ENCODE measurements at places on chromosomes 2 and 18.
A peak's percentile ranks its signal among the peaks of the same experiment; 100 is the strongest.

GRCh38 chr2:173953047-173953424, 12.1 kb downstream of the SP3 start:
- peaks cover 42% of the 10 kb centered on the region for H3K36me3 ChIP-seq
- no peak for DNase-seq
- H3K27ac ChIP-seq: no peak overlapping the region

GRCh38 chr2:138718405-138718804, 61.8 kb downstream of the NXPH2 start:
- no peak for DNase-seq
- no peaks in the 10 kb centered on the region for H3K4me1 ChIP-seq
- no peaks in the 10 kb centered on the region for H3K27me3 ChIP-seq
- no peak overlapping the region for H3K27ac ChIP-seq
- H3K36me3 ChIP-seq: no peaks in the 10 kb centered on the region
- H3K4me3 ChIP-seq: no peak overlapping the region

- no peak overlapping the region for H3K27ac ChIP-seq
- H3K36me3 ChIP-seq: no peaks in the 10 kb centered on the region
- no peak for DNase-seq
- no peaks in the 10 kb centered on the region for H3K4me1 ChIP-seq
These were observed 617.3 kb upstream of the ID2 start for GRCh38 chr2:8064603-8065002.

DNA sequence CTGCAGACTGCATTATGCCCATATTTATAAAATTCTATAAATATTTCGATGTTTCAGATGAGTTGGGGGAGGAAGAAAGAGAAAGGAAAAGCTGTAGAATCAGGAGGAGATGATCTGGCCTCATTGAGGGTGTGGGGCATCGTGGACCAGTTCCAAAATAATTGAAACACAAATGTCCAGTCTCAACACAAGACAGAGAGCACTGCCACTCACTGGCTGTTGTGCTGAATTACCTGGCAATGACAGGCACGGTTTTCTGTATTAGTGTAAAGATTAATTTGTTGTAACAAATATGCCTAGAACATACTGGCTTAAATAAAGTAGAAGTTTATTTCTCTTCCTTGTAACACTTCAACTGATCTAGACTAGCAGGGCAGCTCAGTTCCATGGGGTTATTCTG, 24.1 kb downstream of the POLE4 start:
- no peaks in the 10 kb centered on the region for H3K27me3 ChIP-seq
- H3K36me3 ChIP-seq: no peaks in the 10 kb centered on the region
- H3K27ac ChIP-seq: no peak overlapping the region
- no peak overlapping the region for H3K4me3 ChIP-seq

- peaks cover 34% of the 10 kb centered on the region for H3K4me1 ChIP-seq
- no peak overlapping the region for H3K4me3 ChIP-seq
- DNase-seq: no peak
- no peaks in the 10 kb centered on the region for H3K27me3 ChIP-seq
- no peaks in the 10 kb centered on the region for H3K36me3 ChIP-seq
These were observed 62.6 kb downstream of the SMAD7 start for GRCh38 chr18:48887905-48888772.

DNA sequence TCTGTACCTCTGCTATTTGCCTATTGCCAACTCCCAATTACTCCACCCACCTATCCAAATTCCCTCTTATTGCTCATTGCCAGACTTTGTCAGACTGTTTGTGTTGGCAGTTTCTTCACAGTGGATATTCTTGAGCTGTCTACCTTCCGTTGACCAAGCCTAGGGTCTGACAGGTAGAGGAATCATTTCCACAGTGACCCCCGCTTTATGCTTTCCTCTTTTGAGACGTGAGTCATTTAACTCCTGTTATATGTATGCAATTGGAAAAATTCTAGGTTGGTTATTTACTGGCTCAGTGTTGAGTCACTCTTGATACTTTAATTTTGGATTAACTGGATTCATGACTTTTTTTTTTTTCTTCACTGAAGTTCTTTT, 187.7 kb downstream of the IRS1 start:
- no peak for DNase-seq
- H3K27me3 ChIP-seq: no peaks in the 10 kb centered on the region
- no peaks in the 10 kb centered on the region for H3K4me1 ChIP-seq
- H3K27ac ChIP-seq: no peak overlapping the region
- no peak overlapping the region for H3K4me3 ChIP-seq

DNA sequence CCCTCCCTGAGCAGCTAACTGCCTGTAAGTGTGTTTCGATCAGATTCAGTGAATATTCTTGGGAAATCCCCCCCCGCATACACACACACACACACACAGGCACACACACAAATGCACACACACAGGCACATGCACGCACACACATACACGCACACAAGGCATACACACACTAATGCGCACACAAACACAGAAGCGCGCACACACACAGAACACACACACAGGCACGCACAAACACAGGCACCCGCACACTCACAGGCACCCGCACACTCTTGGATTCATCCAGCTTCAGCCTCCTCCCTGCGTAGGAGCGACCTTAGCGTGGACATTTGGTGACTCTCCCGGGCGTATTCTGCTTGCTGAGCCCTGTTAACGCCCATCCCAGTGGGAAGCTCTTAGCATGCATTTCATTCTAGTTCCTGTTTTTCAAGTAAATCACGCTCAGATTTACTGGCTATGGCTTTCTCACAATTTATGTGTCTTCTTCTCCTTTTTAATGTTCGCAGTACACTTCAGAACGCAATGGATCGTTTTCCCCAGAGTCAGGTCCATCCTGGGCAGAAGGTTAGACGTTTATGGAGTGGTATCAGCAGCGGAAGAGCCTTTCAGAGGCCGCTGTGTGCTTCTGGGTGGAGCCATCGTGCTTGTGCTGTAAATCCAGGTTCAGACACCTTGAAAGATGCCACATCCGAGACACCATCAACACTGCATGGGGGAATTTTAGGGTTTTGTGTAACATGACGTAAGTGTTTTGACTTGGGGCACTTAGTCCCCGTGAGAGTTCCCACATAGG, 656.6 kb downstream of the GALR1 start:
- no peak for DNase-seq
- H3K4me3 ChIP-seq: no peak overlapping the region
- H3K27me3 ChIP-seq: peaks cover 14% of the 10 kb centered on the region
- H3K4me1 ChIP-seq: no peaks in the 10 kb centered on the region
- no peak overlapping the region for H3K27ac ChIP-seq
- no peaks in the 10 kb centered on the region for H3K36me3 ChIP-seq

- no peaks in the 10 kb centered on the region for H3K4me1 ChIP-seq
- no peaks in the 10 kb centered on the region for H3K36me3 ChIP-seq
- DNase-seq: no peak
- H3K27ac ChIP-seq: no peak overlapping the region
These were observed 15.7 kb downstream of the ZNF407 start for GRCh38 chr18:74613381-74613780.

- no peak overlapping the region for H3K4me3 ChIP-seq
- H3K36me3 ChIP-seq: no peaks in the 10 kb centered on the region
- H3K27ac ChIP-seq: no peak overlapping the region
- DNase-seq: no peak
These were observed 225.5 kb upstream of the VRK2 start for GRCh38 chr2:57821088-57821487.

GRCh38 chr2:29528891-29529520, 392.4 kb downstream of the ALK start:
- H3K27ac ChIP-seq: no peak overlapping the region
- H3K4me1 ChIP-seq: peaks cover 23% of the 10 kb centered on the region
- H3K27me3 ChIP-seq: no peaks in the 10 kb centered on the region

DNA sequence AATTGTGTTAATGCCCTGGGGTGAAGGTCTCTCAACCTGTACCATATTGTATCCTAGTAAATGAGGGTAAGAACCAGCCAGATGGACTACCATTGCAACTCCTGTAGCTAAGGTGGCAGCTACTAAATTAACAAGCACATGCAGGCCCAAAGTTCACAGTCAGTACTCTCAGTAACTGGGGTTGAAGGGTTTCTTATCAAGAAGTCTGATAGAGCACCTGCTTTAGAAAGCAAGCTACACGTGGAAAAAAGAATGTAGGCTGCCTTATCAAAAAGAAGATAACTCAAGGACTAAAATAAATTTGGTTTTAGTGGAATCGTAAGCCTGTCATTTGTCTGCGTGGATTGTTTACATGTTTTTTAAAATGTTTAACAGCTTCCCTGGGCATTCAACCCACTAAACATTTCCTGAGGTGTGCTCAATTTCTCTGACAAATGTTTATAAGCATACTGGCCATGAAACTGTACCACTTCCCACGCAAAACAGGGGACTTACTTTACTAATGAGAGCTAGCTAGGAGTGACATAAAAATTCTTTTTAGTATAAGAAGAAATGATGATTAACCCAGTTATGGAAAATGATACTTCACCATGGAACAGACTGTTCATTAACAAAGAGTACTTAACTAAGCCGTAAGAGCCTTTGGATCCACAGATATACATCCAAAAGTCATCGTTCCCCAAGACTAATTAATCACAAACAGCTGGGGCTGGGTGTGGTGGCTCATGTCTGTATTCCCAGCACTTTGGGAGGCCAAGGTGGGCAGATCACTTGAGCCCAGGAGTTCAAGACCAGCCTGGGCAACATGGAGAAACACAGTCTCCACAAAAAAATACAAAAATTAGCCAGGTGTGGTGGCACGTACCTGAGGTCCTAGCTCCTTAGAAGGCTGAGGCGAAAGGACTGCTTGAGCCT, 36.5 kb downstream of the LPIN2 start:
- peaks cover 58% of the 10 kb centered on the region for H3K4me1 ChIP-seq
- H3K27me3 ChIP-seq: no peaks in the 10 kb centered on the region
- H3K36me3 ChIP-seq: no peaks in the 10 kb centered on the region

- H3K4me1 ChIP-seq: no peaks in the 10 kb centered on the region
- peaks cover 26% of the 10 kb centered on the region for H3K36me3 ChIP-seq
- no peak overlapping the region for H3K4me3 ChIP-seq
- no peak overlapping the region for H3K27ac ChIP-seq
- DNase-seq: no peak
- H3K27me3 ChIP-seq: no peaks in the 10 kb centered on the region
These were observed 145.3 kb upstream of the SMAD7 start for GRCh38 chr18:49096021-49096420.

- no peaks in the 10 kb centered on the region for H3K27me3 ChIP-seq
- H3K36me3 ChIP-seq: no peaks in the 10 kb centered on the region
- no peaks in the 10 kb centered on the region for H3K4me1 ChIP-seq
These were observed 35.7 kb upstream of the TAF4B start for GRCh38 chr18:26190506-26190905.

- no peak for DNase-seq
- no peaks in the 10 kb centered on the region for H3K27me3 ChIP-seq
- no peak overlapping the region for H3K27ac ChIP-seq
- H3K4me1 ChIP-seq: no peaks in the 10 kb centered on the region
- H3K4me3 ChIP-seq: no peak overlapping the region
These were observed 588.5 kb upstream of the ZEB2 start for GRCh38 chr2:145108361-145108778.

DNA sequence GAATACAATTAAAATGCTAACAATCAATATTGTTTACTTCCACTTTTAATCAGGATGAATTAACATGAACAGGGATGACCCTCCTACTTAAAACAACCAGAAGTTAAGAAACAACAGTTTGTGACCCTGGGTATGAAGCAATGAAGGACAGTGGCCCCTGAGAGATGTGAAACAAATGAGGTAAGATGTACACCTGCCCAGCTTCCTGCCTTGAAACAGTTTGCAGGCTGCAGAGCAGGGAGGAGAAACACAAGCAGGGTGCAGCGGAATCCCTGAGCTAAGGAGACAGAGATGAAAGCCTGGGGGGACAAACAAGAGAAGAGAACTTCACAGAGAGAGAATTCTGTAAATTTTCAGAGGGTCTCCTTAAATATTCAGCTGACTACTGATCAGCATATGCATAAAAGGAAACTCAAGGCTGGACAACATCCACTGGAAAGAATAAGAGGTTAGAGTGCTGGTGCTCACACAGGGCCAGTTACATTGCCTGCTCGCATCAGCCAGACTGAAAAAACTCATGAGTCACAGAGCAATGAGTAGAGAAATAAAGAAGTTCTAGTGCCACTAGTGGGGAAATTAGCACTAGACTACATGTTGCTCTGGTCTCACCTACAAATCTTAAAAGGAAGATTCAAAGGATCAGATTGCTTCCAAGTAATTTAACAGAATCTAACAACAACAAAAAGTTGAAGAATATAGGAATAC, 106.4 kb downstream of the PID1 start:
- no peaks in the 10 kb centered on the region for H3K27me3 ChIP-seq
- H3K4me1 ChIP-seq: no peaks in the 10 kb centered on the region
- no peak for DNase-seq
- H3K27ac ChIP-seq: no peak overlapping the region

DNA sequence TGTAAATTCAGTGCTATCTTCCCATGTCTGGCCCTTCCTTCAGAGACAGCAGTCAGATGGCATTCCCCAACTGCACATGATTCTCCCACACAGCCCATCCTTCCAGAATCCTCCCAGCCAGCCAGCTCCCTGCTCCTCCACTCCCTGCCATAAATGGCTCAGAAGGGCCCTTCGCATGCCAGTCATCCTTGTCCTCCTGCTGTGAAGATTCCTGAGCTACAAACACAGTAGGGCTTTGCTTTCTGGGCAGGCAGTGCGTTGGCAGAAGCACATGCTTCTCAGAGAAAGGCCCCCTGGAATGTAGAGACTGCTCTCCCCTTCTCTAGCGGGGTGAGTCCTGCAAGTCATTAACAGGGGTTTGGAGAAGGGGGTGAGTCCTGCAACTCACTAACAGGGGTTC, 71.9 kb downstream of the TEX51 start:
- H3K27ac ChIP-seq: peak overlapping the region; percentile 63
- no peak for DNase-seq
- H3K27me3 ChIP-seq: no peaks in the 10 kb centered on the region
- H3K4me1 ChIP-seq: peaks cover 7% of the 10 kb centered on the region
- no peak overlapping the region for H3K4me3 ChIP-seq

DNA sequence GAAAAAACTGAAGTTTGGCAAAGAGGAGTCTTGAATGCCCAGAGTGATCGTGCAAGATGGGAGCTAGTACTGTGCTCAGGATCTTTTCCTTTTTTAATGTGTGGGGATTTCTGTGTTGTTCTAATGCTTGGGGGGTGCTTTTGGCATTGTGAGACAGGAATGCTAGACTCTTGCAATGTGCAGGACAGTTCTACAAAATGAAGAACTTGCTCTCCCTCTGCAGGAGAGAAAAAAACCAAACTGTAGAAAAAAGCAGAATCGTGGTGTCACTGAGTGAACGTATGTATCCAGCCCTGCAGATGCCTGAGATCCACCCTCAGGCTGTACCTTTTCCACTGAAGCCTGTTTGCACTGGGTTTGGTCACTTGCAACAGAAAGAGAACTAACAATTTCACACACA, 12.1 kb upstream of the TTC39C start:
- H3K36me3 ChIP-seq: no peaks in the 10 kb centered on the region
- no peak overlapping the region for H3K27ac ChIP-seq
- H3K4me3 ChIP-seq: no peak overlapping the region

DNA sequence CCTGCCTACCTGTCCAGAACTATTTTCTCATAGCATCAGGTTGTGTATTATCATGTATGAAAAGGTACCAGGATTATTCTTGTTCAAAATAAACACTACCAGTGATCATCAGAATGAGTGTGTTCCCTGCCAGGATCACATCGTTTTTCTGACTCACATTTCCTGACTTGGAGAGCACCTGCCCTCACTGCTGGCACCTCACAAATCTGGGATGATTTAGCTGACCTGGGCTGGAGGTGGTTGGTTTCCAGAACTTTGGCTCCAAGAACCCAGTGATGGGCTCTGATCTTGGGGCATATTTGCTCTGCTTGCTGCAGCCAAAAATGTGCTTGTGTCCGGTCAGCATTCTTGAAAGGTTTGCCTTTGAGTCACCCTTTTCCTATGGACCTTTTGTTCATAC, 836.3 kb upstream of the ACVR2A start:
- no peaks in the 10 kb centered on the region for H3K36me3 ChIP-seq
- H3K4me3 ChIP-seq: no peak overlapping the region
- H3K4me1 ChIP-seq: no peaks in the 10 kb centered on the region
- H3K27me3 ChIP-seq: no peaks in the 10 kb centered on the region
- DNase-seq: no peak
- no peak overlapping the region for H3K27ac ChIP-seq

Measured in esophagus squamous epithelium (tissue), 5 donors.